IMR-90 (cell line): ENCODE measurements at places on chromosomes 1 and 21. TPM values are rescaled to one million over a fixed set of nuclear protein-coding genes. Genes with fewer than 3 reads are reported as not detected.

The UBE2U gene
- not detected in 2 replicates for total RNA-seq

The MROH9 gene
- total RNA-seq, result not detected in 2 replicates

The PRELP gene
- under 0.01 TPM in 1 of 2 replicates, not detected in the other for total RNA-seq

The ADAM30 gene
- not detected in 2 replicates for total RNA-seq

The OLIG2 gene
- not detected in 2 replicates for total RNA-seq

The SRM gene
- total RNA-seq, result 23.1 and 25.6 TPM in 2 replicates

The TNFSF18 gene
- total RNA-seq, result 0.18 and 0.28 TPM in 2 replicates

The CFHR4 gene
- not detected in 2 replicates for total RNA-seq

The CYP4A22 gene
- total RNA-seq, result not detected in 2 replicates

The ENAH gene
- total RNA-seq, result 82.5 and 86.9 TPM in 2 replicates

The CELSR2 gene
- 1.1 and 1.3 TPM in 2 replicates for total RNA-seq

The SUSD4 gene
- total RNA-seq, result 1.1 and 2.7 TPM in 2 replicates
